ENCODE measurements at places on chromosomes 4 and X.

DNA sequence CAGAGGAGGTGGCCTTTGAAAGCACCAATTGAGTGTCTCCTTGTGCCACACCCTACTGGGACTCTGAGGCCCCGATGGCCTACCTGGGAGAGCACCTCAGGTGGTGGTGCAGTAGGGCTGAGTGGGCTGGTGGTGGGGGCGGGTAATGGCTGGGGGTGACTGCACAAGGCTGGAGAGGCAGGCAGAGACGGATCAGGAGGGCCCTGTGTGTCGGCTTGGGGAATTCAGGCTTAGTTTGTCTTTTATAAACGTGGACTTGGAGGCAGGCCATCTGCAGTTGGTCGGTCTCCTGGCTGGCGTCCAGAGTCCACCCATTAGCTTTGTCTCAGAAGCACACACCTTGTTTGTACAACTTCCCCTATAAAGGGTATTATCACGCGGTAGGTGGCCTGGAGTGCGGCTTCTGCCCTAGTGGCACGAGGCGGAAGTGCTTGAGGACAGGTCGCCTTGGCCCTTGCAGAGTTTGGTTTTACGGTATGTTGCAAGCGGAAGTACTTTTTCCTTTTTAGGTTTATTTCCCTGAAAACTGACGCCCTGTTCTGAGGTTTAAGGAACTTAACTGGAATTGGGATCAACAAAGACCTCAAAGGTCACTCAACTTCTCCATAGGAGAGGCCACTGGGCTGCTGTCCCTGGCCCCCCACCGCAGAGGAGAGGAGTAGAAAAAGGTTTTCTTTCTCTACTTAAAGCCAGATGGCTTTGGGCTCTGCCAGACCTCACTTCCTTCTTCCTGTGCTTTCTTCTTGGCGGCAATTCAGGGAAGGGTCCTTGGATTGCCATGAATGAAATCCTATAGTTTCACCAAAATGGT, 8.0 kb downstream of the TBC1D14 start:
- DNase-seq: no peak

- no peak for DNase-seq
Observed at GRCh38 chr4:179750374-179750773, 2308.1 kb upstream of the AGA start.

- no peak for DNase-seq
Observed at GRCh38 chr4:81816031-81816761, 344.5 kb upstream of the RASGEF1B start.

DNA sequence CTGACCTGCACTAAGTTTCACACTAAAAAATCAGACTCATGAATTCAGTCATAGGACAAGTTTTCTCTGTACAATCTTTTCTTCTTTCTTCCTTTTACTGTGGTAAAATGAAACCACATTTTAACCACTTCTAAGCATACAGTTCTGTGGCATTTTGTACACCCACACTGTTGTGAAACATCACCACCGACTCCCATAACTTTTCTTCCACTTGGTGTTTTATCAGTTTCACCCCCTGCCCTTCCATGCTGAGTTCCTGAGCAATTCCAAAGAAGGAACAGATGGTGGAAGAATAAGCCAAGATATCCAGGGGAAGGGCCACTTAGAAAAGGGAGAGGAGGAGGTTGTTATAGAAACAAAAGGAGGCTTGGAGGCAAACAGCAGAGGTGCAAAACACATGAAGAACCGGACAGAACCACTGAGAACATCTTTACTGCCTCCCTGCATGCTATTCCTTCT, 22.6 kb downstream of the SLC25A4 start:
- no peak for DNase-seq

Measured in stimulated activated CD8-positive, alpha-beta memory T cell treated with anti-CD3 and anti-CD28 coated beads, Interleukin-7, amount 100 ng/mL, for 24 hours (primary cell).